Spinal cord (tissue), 10 donors: ENCODE measurements at places on chromosomes 6 and 20. TPM values are rescaled to one million over a fixed set of nuclear protein-coding genes. Genes with fewer than 3 reads are reported as not detected.

DNA sequence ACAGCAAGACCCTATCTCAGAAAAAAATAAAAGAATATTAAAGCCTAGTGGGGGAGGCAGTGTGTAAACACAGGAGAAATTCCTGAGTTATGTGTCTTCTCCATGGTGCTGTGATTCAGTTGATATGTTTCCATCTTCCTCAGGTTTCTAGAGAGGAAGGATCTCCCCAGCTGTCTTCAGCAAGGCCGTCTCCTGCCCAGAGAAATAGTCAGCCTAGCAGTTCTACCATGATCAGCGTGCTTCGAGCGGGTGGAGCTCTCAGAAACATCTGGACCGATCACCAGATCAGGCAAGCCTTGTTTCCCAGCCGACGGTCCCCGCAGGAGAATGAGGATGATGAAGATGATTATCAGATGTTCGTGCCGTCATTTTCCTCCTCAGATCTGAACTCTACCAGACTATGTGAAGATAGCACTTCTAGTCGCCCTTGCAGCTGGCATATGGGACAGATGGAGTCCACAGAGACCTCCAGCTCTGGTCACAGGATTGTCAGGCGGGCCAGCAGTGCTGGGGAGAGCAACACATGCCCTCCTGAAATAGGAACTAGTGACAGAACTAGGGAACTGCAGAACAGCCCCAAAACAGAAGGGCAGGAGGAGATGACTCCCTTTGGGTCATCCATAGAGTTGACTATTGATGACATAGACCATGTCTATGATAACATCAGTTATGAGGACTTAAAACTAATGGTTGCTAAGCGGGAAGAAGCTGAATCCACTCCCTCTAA is 34.9 kb upstream of the MTHFD1L start:
- no peak for DNase-seq

GRCh38 chr20:2814587-2815051 is at the start of gene C20orf141:
C20orf141 (plus strand) TSS chr20:2814987; CDS start chr20:2815185, 198 bp downstream.
- no peak for DNase-seq

DNA sequence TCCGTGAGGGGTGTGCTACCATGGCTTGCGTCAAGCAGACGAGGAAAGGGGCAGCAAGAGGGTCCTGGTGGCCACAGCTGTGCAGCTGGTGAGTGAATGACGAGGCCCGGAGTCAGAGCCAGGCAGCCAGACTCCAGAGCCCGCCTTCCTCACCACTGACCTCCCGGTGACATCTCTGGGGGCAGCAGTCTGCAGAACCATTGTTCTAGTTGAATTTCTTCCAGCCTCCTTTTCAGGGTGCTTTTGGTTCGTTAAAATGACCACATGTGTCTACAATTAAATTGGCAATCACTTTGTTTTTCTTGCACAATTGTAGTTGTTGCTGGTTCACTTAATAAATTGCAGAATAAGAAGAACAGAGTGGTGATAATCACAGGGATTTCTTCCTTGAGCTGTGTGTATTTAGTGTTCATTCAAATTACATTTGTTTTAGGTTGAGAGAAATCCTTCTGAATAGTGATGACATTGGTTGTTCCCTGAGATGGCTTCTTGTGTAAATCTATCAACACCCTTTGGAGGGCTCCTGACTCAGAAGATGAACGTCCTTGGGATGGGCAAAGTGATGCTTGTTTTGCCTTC is 96.4 kb downstream of the TULP4 start:
- DNase-seq = no peak

GRCh38 chr6:109738667-109739066 is 47.6 kb downstream of the FIG4 start:
- no peak for DNase-seq

DNA sequence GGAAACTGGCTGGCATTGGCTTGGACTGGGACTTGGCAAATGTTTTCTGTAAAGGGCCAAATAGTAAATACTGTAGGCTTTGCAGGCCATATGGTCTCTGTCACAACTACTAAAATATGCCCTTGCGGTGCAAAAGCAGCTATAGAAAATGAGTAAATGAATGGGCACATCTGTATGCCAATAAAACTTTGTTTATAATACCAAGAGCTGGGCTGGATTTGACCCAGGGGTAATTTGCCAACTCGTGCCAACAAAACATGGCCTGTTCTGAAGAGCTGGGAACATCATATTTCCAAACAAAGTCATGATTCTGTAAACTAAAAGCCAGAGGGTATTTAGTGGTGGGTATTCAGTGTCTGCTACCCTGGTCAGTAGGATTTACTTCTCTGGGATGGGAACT is 320.1 kb upstream of the SOX4 start:
- DNase-seq = no peak

DNA sequence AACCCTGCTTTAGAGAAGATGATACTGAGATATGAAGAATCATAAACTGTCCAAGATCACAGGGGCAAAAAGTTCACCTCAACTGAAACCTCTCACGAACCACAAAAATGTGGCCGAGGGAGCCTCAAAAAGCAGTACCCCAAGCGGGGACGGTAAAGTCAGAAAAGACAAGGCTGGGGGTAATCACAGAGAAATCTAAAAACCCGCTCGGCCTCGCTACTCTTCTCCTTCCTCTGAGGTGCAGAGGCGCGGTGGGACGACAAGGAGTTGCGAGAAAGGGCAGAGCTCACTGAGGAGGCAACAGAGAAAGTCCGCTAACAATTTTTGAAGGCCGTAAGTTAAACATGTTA is 356 bp upstream of the IRAK1BP1 start:
- DNase-seq = no peak

DNA sequence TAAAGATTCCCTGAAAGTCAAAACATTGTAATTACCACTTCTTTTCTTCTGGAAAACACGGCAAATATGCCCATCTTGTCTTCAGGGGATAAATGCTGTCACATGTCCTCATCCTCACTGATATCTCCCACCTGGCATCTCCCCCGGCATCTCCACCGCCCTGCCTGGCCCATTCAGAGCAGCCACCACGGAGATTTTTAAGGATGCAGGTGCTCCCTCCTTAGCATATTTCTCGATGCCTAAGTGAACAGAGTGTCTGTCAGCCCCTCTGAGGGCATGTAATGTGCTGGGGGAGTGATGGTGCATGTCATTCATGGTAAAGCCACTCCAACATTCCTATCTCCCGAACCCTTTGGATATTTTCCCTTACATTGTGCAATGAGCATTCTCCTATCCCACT is 215.5 kb downstream of the PREX1 start:
- DNase-seq = no peak

DNA sequence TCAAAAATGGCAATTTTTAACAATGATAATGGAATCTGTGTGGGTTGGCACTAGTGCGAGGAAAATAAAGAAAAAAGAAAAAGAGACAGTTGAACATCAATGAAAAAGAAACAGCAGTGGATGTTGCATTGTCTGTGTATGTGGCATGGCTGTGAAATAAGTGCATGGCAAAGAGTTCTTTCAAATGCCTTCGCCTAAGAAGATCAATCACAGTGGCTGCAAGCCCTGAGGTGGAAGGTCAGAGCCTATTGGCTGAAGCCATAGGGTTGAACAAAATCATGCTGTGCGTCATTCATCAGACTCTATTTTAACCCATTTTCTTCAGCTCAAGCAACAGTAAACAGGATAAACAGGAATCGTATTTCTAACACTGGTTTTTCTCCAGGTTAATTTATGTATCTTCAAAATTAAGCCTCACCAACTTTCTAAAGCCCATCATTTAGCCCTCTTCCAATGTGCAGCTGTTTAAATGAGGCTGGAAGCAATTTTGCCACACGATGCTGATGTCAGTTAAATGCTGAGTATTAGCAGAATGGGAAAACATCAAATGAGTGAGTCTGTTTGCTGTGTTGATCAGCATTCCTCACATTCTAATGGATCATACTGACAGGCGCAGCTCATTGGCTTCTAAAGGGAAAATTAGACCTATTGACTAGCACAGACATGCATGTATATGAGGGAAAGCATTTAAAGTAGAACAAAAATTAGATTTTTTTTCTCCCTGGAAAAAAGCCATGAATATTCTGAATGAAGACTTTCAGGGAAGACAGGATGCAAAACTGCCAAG is 955.9 kb upstream of the EYS start:
- DNase-seq = no peak

Gene MUC22
- not detected for polyA plus RNA-seq

Gene RRAGD
- 86.3 TPM for polyA plus RNA-seq

Gene NCOA5
- 49.9 TPM for polyA plus RNA-seq

Gene EDN3
- 9.1 TPM for polyA plus RNA-seq

Gene RBBP8NL
- not detected for polyA plus RNA-seq

Gene DLL1
- polyA plus RNA-seq = 42.8 TPM

Gene PTPRK
- 28.4 TPM for polyA plus RNA-seq
